ENCODE measurements at places on chromosomes 2 and 18.
A peak's percentile ranks its signal among the peaks of the same experiment; 100 is the strongest.

DNA sequence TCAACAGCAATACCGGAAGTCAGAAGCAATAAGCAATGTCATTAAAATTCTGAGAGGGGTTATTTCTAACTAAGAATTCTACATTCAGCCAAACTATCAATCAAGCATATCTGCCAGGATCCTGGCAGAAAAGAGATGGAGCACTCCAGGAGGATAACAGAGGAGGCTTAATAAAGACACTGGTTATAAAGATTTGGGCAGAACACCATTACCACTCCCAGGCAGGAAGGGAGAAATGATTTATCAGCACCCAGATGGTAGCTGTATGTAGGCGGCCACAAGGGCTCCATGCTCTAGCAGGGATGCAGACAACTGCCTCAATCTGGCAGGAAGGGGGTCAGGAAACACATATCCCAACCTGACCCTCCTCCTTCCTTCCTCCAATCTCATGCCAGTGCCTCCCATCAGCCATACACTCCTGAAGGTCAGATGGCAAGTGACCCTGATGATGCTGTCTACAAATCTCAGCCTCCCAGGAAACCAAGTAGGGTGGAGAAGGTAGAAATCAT is 20.5 kb upstream of the TNFAIP6 start:
- no peak for DNase-seq

- no peak for DNase-seq
Measured at GRCh38 chr2:23565814-23566213, 180.8 kb downstream of the KLHL29 start.

DNA sequence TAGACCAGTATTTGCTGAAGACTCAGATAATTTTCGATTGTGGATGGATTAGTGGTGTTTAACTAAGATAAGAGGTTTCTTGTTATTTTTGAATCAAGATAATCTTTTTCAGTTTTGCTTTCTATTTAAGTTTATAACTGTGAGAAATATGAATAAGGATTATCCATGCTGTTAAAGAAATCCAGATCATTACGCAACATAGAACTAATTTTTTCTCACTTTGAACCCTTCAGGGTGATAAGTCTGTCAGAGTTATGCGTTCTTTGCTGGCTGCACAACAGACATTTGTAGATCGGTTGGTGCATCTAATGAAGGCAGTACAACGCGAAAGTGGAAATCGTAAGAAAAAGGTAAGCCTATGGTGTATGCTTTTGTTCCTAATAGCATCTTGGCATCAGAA is 74.1 kb downstream of the PIK3C3 start:
- DNase-seq: no peak

- DNase-seq: peak; percentile 40
Measured at GRCh38 chr2:28452534-28453081, 43.3 kb upstream of the PLB1 start.

DNA sequence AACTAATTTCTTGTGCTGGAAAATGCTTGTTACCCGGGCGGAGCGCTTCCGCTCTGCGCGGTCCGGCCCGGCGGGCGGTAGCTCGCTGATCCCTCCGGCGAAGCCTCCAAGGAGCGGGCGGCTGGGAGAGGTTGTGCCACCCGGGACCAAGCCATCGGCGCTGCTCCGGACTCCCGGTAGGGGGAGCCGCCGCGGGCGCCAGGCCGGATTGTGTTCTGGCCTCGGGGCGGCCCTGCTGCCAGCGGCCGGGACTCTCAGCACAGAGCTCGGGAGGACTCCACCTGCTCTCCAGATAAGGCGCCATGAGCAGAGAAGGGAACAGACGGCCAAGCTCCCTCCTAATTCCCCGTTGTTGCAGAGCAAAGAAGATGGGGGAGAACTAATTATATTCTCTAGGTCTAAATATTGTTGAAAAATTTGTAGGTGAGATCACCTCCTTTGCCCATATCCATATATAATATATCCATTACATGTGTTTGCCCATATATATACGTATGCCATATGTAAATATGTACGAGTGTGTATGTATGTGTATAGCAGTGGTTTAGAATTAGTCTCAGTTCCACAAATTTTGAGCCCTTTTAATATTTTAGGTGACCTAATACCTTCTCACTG is 13.8 kb upstream of the SATB2 start:
- DNase-seq: peak; percentile 61

DNA sequence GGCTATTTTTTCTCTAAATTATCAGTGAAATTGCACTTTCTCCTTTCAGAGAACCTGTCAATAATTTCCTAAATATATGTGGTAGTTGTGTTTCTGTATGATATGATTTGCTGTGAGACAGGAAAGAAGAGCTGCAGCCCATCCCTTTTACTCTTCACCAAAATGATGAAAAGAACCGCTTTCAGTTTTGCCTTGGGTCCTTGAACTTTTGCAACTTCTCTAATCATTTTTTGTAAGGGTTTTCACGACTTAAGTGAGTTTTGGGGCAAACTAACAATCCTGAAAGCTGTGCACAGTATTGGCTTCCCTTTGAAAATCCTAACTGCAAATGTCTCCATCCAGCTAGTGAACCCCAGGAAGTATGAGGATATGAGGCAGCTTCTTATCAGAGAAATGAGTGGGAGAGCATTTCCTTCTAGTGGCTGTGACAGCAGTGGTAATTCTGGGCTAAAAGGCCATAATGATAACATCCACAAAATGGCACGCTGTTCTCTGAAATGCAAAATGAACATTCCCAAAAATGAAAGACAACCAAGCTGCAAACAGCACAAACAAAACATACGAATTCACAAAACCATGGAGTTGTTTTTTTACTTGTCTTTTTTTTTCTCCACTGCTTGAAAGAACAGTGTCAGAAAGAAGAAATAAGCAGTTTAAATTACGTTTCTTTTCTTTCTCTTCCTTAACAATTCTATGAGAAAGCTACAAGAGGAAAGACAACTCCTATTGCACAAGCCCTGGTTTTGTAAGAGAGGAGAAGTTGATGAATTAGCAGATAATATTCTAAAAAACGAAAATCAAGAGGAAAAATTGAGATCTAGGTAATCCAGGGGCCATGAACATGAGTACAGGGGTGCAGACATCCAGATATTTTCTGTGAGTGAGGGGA is 1291.6 kb upstream of the ZEB2 start:
- no peak for DNase-seq

GRCh38 chr18:3454365-3455089 is 4.6 kb downstream of the TGIF1 start:
- DNase-seq: peak; percentile 65
